Spleen (tissue), 13 donors: ENCODE measurements at places on chromosomes 3 and 15.

DNA sequence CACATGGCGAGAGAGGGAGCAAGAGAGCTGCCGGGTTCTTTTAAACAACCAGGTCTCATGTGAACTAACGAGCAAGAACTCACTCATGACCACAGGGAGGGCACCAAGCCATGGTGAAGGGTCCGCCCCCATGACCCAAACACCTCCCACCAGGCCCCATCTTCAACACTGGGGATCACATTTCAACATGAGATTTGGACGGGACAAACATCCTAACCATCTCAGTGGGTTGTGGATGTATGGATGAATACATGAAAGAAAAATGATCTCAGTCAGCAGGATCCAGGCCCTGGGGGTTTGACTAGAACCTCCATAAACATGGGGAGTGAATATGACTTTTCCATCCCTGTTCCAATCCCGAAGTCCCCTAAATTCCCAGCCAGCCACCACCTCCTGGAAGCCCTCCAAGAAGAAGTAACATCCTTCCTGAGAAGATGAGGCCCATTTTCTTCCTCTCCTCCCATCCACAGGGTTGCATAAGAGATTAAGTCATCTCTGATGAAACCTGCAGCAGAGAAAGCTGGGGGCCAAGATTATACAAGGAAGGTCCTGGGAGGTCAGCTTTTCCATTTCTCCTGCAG is 9.5 kb downstream of the CAV3 start:
- no peak overlapping the region for H3K27ac ChIP-seq
- H3K36me3 ChIP-seq: no peaks in the 10 kb centered on the region
- H3K27me3 ChIP-seq: no peaks in the 10 kb centered on the region
- DNase-seq: no peak

GRCh38 chr3:163218336-163218735 is 1721.7 kb downstream of the OTOL1 start:
- no peaks in the 10 kb centered on the region for H3K4me1 ChIP-seq
- no peak overlapping the region for H3K27ac ChIP-seq
- DNase-seq: no peak
- no peak overlapping the region for H3K4me3 ChIP-seq
- H3K36me3 ChIP-seq: no peaks in the 10 kb centered on the region
- H3K27me3 ChIP-seq: no peaks in the 10 kb centered on the region

DNA sequence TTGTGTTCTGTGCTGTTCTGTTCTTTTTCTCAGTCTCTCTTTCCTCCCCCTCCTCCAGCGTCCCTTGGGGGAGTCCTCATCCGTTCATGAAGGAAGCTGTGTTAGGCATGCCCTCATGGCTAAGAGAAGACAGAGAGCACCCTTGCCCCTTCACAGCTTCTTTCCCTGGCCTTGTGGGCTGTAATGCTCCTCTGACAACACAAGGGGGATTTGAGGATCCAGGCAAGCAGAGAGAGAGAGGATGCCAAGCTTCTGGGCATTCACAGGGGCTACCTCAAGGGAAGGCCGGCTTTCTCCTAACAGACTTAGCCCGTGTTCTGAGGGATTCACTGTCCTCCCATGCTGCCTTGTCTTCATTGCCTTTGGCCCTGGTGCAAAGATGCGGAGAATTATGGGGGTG is 389.5 kb downstream of the LRTM1 start:
- no peak for DNase-seq
- H3K4me3 ChIP-seq: no peak overlapping the region
- no peaks in the 10 kb centered on the region for H3K4me1 ChIP-seq
- H3K27ac ChIP-seq: no peak overlapping the region

- no peak overlapping the region for H3K4me3 ChIP-seq
- no peak overlapping the region for H3K27ac ChIP-seq
- H3K27me3 ChIP-seq: no peaks in the 10 kb centered on the region
- DNase-seq: no peak
- peaks cover 21% of the 10 kb centered on the region for H3K4me1 ChIP-seq
- H3K36me3 ChIP-seq: peaks cover 11% of the 10 kb centered on the region
Measured at GRCh38 chr15:45611305-45611704, 23.5 kb upstream of the SQOR start.

GRCh38 chr15:56251315-56252095 is 7.8 kb upstream of the RFX7 start:
- no peak overlapping the region for H3K4me3 ChIP-seq
- H3K27ac ChIP-seq: no peak overlapping the region
- no peaks in the 10 kb centered on the region for H3K4me1 ChIP-seq
- DNase-seq: no peak
- no peaks in the 10 kb centered on the region for H3K36me3 ChIP-seq
- H3K27me3 ChIP-seq: no peaks in the 10 kb centered on the region
